Hypothalamus (tissue), 51 donors: ENCODE measurements at places on chromosomes 1 and 21.
A peak's percentile ranks its signal among the peaks of the same experiment; 100 is the strongest.

- no peak for DNase-seq
Measured at GRCh38 chr1:861714-862113, 62.0 kb upstream of the SAMD11 start.

DNA sequence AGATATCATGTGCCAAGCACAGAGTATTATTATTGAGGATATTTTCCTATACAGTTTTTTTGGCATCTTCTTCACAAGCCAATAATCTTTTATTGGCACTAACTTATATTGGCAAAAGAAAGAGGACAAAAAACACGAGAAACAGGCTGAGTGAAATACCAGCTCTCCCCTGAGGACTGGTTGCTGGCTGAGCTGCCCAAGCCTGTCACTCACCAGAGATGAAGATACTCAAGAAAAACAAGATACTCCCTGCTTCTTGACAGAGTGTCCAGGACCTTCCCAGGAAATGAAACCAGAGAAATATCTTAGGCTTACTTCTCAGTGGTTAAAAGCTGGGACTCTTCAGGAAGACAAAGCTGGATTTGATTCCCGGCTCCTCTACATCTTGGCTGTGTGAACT lies 35.9 kb upstream of the ATP1B1 start:
- DNase-seq: no peak

- no peak for DNase-seq
Measured at GRCh38 chr1:158019171-158019868, 25.9 kb downstream of the KIRREL1 start.

DNA sequence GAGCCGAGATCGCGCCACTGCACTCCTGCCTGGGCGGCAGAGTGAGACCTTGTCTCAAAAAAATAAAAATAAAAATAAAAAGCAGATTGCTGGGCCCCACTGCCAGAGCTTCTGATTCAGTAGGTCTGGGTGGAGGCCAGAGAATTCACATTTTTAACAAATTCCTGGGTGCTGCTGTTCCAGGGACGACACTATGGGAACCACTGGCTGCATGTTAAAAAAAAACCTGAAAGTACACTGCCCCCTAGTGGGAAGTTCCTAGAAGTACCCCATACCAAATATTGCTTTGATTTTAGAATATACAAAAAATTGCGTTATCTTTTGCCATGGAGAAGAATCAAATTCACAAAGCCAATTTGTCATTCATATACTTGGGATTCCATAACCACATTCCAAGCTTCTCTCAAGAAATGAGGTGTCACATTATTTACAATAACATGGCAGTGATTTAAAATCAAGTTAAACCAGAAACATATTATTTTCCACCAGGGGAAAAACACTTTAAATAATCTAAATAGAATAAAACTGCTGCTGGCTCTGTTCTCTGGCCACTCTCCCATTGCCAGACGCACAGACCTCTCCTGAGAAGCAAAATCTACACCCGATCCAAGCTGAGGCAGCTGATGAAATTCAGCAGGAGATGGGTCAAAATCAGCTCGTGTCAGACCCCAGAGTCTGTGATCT lies 27.4 kb downstream of the SYF2 start:
- DNase-seq: no peak

DNA sequence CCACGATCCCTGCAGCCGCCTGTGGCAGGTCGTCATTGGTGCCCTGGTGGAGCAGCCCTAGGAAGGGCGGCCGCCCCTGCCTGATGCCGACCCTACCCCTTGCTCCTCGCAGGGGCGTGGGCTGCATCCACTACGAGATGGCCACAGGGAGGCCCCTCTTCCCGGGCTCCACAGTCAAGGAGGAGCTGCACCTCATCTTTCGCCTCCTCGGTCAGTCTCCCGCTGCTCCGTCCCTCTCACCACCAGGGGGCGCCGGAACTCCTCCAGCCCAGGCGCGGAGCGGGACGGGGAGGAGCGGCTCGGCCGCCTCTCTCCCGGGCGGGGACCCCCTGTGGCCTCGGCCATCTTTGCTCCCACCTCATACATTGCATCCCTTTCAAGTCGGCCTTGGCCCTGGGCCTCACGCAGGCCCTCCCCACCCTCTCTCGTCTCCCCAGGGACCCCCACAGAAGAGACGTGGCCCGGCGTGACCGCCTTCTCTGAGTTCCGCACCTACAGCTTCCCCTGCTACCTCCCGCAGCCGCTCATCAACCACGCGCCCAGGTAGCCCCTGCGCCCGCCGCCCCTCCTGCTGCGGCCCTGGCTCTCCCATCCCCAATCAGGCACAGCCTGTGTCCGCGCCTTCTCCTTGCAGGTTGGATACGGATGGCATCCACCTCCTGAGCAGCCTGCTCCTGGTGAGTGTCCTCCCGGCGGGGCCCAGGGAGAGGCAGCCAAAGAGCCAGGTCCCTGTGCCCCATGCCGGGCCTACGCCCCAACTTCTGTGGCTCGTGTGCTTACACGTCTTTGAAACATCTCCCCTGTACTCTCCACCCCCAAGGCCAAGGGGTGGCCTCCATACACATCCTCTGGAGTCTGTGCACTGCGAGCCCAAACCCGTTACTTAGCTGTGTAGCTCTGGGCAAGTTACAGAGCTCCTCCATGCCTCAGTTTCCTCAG lies 24.7 kb downstream of the CDK18 start:
- DNase-seq: peak; percentile 80

DNA sequence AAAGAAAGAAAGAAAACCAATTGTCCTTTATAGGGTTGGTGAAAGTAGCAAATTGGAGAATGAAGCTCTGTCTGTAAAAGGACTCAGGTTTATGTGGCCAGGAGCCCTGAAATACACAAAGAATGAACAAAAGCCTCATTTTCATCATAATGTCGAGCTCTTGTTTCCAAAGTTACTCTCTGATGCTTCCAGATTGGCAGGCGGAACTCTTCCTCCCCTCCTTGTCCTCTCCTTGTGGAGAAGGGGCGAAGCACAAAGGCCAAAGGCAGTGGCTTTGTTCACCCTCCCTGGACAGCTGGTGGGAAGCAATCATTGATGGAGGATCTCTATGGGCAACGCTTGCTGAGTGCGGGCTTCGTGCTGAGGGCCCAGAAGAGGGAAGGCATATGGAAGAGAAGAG lies 5.6 kb downstream of the CA6 start:
- no peak for DNase-seq

GRCh38 chr21:44322621-44323325 lies 16.4 kb downstream of the CFAP410 start:
- no peak for DNase-seq

DNA sequence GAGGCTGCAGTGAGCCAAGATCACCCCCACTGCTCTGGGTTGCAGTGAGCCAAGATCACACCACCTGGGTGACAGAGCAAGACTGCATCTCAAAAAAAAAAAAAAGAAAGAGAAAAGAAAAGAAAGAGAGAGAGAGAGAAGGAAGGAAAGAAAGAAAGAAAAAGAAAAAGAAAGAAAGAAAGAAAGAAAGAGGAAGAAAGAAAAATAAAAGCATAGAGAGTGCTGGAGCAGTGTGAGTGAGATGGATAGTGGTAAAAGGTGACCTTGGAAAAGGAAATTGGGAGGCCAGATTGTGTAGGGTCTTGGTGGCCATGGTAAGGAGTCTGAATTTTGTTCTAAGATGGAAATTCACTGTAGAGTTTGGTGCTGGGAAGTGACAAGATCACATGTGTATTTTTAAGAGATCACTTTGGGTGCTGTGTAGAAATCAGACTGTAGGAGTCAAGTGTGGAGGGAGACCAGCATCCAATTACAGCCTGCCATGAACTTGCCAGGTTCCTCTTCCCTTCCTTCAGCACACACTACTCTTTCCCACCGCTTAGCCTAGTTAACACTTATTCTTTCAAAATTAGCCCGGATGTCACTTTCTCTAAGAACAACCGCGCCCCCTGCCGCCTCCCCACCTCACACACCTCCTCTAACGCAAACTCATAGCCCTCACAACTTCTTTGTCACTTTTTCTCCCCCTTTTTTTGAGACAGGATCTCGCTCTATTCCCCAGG lies 17.9 kb downstream of the MTX1 start:
- no peak for DNase-seq

DNA sequence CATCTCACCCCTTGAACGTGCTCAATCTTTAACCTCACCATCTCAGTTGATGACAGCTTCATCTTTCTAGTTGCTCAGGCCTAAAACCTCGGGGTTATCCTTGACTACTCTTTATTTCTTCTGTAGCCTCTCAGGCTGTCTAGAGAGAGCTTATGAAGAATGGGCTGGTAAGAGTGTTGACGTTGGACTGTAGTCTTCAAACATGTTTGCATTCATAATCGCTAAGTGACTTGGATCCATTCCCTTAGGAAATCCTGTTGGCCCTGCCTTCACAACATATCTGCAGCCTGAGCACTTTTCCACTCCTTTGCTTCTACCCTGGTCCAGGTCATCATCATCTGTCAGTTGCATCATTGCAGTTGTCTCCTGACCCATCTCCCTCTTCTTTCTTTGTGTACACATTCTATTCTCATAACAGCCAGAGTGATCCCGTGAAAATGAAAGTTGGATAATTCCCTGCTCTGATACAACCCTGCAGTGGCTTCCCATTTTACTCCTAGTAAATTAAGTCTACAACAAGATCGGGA lies 10.5 kb downstream of the UCK2 start:
- DNase-seq: no peak
